Left forelimb (tissue), 1 donor: ENCODE measurements at places on chromosomes 1 and 21.

GRCh38 chr1:24775916-24776315, 30.7 kb downstream of the CLIC4 start:
- no peak for DNase-seq

DNA sequence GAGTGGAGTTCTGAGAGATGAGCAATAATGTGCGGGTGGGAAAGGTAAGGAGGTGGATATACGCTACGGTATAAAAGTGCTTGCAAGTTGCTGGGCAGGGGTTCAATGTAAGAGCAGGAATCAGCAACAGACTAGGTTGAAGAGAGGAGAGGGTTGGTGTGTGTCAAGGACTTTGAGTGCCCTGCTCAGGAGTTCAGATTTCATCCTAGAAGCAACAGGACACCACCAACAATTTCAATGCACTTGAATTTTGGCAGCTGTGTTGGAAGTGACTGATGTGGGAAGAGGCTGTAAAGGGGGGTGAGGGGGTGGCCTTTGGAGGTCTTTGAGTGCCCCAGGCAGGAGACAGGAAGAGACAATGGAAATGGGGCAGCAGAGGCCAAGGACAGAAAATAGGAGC, 57.3 kb downstream of the RHOU start:
- no peak for DNase-seq

DNA sequence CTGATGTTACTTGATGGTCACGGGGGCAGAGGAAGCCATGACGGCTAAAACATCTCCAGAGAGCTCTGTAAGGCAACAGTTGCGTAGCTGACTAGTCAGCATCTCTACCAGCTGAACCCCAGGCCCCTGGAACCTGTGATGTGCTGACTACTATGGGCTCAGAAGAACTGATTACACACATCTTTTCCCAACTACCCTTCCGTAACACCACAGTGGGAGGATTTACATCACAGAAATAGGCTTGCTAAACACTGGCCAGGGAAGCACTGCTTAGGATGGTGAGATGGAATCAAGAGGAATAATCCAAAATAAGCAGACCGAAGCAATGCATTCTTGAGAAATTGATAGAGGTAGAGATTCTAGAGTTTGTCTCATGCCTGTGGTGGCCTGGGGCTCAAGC, 122.5 kb downstream of the SMYD2 start:
- DNase-seq = no peak

- no peak for DNase-seq
Observed at GRCh38 chr1:205826016-205826806, 13.2 kb upstream of the SLC41A1 start.

- DNase-seq = no peak
Observed at GRCh38 chr21:38853421-38853919, 47.7 kb downstream of the ETS2 start.
